ENCODE measurements at places on chromosomes 13 and 19.

DNA sequence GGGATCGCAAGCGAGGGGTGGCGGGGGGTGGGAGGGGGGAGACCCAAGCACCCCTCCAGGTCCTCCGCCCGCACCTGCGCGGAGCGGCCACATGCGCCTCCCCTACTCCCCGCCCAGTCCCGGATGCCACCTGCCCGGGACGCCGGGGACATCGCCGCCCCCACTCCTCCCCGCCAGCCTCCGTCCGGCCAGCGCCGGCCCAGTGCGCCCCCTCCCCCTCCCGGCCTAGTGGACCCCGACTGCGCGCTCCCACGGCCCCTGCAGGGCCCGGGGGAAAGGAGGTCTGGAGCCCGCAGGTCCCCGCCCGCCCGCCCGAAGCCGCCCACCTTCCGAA lies 263 bp downstream of the RHPN2 start:
- DNase-seq = no peak

- no peak for DNase-seq
These were observed 74.1 kb upstream of the MCF2L start for GRCh38 chr13:112894673-112895481.

DNA sequence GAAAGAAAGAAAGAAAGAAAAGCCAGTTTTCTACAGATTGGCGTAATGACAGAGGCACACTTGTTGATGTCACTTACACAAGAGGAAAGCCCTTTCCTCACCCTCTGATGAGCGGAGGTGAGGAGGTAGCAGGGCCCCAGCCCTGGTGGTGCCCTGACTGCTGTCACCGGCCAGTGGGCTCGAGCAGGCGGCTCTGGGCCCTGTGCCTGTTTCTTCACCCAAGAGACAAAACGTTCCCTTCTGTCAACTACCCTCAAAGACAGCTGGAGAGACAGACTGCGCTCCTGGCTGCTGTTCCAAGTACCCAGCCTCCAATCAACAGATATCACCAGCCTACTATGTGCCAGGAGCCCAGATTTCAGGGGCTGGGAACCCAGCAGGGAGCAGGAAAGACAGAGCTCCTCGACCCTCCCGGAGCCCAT lies 10.1 kb downstream of the EPS15L1 start:
- DNase-seq = no peak

- no peak for DNase-seq
These were observed 11.8 kb upstream of the DIAPH3 start for GRCh38 chr13:60175571-60175970.

GRCh38 chr13:102322211-102322610 lies 79.6 kb downstream of the FGF14 start:
- no peak for DNase-seq

DNA sequence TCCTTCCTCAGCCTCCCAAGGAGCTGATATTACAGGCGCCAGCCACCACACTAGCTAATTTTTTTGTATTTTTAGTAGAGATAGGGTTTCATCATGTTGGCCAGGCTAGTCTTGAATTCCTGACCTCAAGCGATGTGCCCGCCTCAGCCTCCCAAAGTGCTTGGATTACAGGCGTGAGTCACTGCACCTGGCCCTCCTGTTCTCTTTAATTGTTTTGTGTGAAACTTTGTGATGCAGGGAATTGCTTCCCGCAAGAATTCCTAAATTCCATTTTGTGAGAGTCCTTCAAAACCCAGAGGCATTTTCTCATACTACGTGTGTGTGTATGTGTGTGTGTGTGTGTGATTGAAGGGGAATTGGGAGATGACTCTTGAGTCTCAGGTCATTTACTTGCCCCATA lies 65.0 kb upstream of the ZNF835 start:
- no peak for DNase-seq

- DNase-seq = peak; percentile 52
These were observed 4.7 kb upstream of the PRMT1 start for GRCh38 chr19:49672131-49672919.
